ENCODE measurements at places on chromosomes 1 and 21.

DNA sequence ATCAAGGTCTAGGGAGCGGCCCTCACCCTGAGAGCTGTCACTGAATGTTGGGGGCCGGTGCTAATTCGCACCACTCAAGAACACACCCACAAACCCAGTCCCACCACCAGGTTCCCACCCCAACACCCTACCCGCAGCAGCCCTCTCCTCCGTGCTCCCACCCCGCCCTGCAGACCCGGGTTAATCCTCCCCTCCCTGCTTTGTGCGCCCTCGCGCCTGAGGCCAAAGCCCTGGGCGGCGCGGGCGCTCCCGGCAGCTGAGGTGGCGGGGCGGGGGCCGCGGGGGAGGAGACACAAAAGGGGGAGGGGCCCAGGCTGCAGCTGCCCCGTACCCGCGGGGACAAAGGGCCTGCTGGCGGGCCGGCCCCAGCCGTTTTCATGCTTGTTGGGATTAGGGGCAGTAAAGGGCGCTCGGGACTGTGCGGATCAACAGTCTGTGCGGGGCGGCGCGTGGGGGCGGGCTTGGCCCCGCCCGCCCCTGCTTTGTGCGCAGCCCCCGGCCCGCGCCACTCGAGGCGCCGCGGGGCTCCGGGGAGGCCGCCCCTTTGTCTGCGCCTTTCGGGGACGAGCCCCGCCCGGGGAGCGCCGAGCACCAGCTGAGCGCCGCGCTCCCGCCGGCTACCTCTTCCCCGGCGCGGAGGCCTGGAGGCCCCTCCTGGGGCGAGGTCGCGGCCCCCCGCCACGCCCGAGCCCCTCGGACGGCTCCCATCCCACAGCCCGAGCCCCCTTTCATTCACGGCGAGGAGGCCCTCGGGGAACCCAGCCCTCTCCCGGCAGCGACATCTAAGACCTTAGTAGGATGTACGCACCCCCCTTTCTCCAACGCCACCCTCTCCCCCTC lies 10.9 kb downstream of the C1orf216 start:
- no peak for DNase-seq
- no peak overlapping the region for H3K27ac ChIP-seq
- peak overlapping the region; percentile 64 for H3K4me3 ChIP-seq
- H3K4me1 ChIP-seq: no peaks in the 10 kb centered on the region
- no peaks in the 10 kb centered on the region for H3K36me3 ChIP-seq

DNA sequence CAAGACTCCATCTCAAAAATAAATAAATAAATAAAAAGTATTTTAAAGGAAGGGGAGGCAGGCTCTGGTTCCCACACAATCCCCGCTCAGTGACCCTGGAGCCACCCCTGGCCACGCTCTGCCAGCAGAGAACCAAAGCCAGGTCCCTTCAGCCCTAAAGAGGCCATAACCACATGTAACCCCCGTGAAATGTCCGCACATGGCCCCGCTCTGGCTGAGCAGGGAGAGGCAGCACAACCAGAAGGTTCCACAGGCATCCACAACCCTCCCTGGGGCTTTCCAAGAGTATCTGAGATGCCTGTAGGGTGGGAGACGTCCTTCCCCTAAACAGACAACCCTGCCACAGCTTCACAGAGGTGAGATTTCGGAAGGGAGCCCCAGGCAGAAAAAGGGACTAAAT lies 1.4 kb upstream of the ARF1 start:
- H3K4me1 ChIP-seq: peaks cover 37% of the 10 kb centered on the region
- H3K4me3 ChIP-seq: peak overlapping the region; percentile 99
- H3K27ac ChIP-seq: no peak overlapping the region
- H3K27me3 ChIP-seq: no peaks in the 10 kb centered on the region
- H3K36me3 ChIP-seq: no peaks in the 10 kb centered on the region

- H3K27ac ChIP-seq: no peak overlapping the region
- no peaks in the 10 kb centered on the region for H3K4me1 ChIP-seq
- H3K4me3 ChIP-seq: no peak overlapping the region
- DNase-seq: no peak
- no peaks in the 10 kb centered on the region for H3K36me3 ChIP-seq
Observed at GRCh38 chr21:24840287-24840686, 767.0 kb downstream of the MRPL39 start.

DNA sequence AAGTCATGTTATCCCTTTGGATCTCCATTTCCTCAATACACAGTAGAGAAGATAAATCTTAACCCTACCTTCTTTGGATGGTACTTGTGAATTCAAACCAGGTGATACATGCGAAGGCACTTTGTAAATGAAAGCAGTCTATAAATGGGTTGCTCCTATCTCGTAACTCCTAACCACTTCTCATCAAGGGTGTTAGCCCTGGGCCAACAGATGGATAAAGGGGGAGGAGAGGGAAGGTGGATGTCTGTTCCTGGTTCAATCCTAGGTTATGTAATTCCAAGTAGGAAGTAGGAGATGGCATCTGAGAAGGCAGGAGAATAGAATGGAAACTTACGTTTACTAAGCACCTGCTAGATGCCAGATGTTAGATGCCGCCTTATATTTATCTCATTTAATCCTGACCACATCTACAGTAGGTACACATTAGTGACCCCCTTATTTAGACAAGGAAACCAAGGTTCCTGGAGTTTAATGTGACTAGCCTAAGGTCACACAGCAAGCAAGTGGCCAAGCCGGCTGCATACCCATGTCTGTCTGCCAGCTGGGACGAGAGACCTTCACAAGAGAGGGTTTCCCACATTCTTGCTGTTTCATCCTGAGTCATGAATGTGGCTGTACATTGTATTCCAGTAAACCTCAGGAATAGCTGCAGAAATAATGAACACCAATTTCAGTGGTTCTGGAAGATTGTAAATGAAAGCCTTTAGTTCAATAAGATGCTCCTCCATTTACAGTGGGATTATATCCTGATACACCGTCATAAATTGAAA lies 47.7 kb downstream of the ELAVL4 start:
- H3K27ac ChIP-seq: no peak overlapping the region
- H3K27me3 ChIP-seq: no peaks in the 10 kb centered on the region
- no peak overlapping the region for H3K4me3 ChIP-seq
- no peaks in the 10 kb centered on the region for H3K36me3 ChIP-seq

DNA sequence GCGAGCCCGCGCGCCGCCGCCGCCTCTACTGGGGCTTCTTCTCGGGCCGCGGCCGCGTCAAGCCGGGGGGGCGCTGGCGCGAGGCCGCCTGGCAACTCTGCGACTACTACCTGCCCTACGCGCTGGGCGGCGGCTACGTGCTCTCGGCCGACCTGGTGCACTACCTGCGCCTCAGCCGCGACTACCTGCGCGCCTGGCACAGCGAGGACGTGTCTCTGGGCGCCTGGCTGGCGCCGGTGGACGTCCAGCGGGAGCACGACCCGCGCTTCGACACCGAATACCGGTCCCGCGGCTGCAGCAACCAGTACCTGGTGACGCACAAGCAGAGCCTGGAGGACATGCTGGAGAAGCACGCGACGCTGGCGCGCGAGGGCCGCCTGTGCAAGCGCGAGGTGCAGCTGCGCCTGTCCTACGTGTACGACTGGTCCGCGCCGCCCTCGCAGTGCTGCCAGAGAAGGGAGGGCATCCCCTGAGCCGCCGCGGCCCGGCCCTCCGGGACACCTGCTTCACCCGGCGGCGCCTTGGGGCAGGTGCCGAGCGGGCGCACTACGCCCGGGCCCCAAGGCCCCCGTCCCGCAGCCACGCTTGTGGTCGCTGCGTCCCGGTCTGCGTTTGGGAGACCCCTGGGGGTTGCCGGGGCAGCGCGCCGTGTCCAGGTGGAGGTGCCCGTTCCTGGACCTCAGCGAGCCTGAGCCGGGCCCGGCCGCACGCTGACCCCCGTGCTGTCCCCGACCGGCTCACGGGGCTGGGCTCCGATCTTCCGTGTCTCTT lies 944 bp downstream of the B3GALT6 start:
- H3K27ac ChIP-seq: no peak overlapping the region
- peaks cover 33% of the 10 kb centered on the region for H3K4me1 ChIP-seq
- DNase-seq: no peak
- no peaks in the 10 kb centered on the region for H3K27me3 ChIP-seq

GRCh38 chr1:113353580-113353979 lies 36.7 kb upstream of the MAGI3 start:
- no peaks in the 10 kb centered on the region for H3K27me3 ChIP-seq
- H3K4me1 ChIP-seq: no peaks in the 10 kb centered on the region
- H3K27ac ChIP-seq: no peak overlapping the region

- no peak overlapping the region for H3K4me3 ChIP-seq
- peaks cover 21% of the 10 kb centered on the region for H3K4me1 ChIP-seq
- no peak overlapping the region for H3K27ac ChIP-seq
- H3K36me3 ChIP-seq: no peaks in the 10 kb centered on the region
Observed at GRCh38 chr1:211915924-211916323, 85.4 kb upstream of the LPGAT1 start.

DNA sequence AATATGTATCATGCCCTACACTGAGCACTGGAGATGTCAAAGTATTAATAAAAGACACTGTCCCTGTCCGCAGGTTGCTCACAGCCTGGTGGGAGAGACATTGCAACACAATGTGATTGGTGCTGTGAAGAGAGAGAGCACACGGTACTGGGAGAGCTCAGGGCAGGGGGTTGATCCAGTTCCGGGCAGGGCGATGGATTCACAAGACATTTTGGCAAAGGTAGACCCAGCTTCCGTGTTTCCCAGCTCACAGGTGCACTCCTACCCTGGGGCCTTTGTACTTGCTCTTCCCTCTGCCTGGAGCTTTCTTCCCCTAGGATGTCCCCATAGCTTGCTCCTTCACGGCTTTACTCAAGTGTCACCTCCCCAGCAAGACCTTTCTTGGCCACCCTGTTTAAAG lies 1.4 kb downstream of the PLA2G5 start:
- peak overlapping the region; percentile 74 for H3K4me3 ChIP-seq
- no peak overlapping the region for H3K27ac ChIP-seq
- H3K36me3 ChIP-seq: no peaks in the 10 kb centered on the region
- no peak for DNase-seq
- H3K27me3 ChIP-seq: no peaks in the 10 kb centered on the region

- no peak overlapping the region for H3K4me3 ChIP-seq
- no peak for DNase-seq
- no peaks in the 10 kb centered on the region for H3K27me3 ChIP-seq
- H3K4me1 ChIP-seq: no peaks in the 10 kb centered on the region
- H3K27ac ChIP-seq: no peak overlapping the region
Observed at GRCh38 chr1:241715956-241716355, 63.9 kb downstream of the WDR64 start.

DNA sequence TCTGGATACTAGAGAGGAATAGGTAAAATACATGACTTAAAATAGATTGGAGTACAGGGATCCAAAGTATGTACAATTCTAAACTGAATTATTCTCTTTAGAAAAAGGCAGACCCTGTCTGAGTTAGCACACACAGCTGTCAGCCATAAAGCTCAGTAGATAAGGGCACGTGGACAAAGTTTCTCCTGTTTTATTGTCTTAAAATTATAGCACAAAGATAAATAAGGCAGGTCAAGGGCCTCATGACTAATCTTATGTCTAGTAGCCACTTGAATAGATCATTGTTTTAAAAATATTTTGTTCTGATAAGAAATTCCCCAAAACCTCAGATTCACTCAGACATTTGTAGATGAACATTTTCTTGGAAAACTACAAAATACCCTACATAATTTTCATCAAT lies 205.2 kb downstream of the ZP4 start:
- H3K27me3 ChIP-seq: no peaks in the 10 kb centered on the region
- no peak overlapping the region for H3K4me3 ChIP-seq
- H3K4me1 ChIP-seq: no peaks in the 10 kb centered on the region
- no peak for DNase-seq

DNA sequence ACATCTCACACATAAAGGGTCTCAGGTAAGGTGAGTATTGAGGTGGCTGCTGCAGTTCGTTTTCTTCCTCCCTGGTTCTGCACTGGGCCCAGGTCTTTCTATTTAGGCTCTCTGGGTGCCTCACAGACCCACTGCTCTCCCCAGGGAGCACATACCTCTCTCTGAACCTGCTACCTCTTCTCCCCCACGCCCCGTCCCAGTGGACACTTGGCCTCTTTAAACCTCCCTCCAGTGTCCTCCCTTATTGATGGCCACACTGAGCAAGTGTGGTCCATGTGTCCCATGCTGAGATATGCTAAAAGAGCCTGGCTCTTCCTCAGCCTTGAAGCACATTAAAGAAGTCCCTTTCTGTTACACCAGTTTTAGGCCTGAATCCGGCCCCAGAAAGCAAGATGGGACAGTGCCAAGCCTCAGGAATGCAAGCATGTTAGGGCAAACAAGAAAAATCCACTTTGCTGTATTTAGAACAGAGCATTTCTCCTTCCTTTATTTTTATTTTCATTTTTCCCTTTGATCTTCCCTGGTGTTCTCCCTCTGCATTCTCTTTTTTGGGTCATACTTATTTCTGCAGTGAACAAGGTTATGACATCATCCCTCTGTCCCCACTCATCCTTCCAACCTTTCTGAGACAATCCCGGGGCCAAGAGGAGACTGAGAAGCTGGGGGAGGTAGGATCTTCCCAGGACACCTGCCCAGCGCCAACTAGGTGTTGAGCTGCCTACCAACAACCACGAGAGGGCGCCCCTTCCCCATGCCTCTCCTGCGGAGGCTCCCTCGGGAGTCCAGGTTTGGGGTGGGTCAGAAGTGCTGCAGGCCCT lies 5.0 kb upstream of the CHI3L2 start:
- H3K36me3 ChIP-seq: no peaks in the 10 kb centered on the region
- H3K27ac ChIP-seq: no peak overlapping the region
- no peaks in the 10 kb centered on the region for H3K27me3 ChIP-seq
- peak; percentile 33 for DNase-seq
- H3K4me3 ChIP-seq: no peak overlapping the region

GRCh38 chr1:116832932-116833578 lies 76.7 kb upstream of the PTGFRN start:
- no peaks in the 10 kb centered on the region for H3K27me3 ChIP-seq
- H3K4me3 ChIP-seq: no peak overlapping the region
- no peaks in the 10 kb centered on the region for H3K4me1 ChIP-seq
- DNase-seq: no peak
- H3K27ac ChIP-seq: no peak overlapping the region

DNA sequence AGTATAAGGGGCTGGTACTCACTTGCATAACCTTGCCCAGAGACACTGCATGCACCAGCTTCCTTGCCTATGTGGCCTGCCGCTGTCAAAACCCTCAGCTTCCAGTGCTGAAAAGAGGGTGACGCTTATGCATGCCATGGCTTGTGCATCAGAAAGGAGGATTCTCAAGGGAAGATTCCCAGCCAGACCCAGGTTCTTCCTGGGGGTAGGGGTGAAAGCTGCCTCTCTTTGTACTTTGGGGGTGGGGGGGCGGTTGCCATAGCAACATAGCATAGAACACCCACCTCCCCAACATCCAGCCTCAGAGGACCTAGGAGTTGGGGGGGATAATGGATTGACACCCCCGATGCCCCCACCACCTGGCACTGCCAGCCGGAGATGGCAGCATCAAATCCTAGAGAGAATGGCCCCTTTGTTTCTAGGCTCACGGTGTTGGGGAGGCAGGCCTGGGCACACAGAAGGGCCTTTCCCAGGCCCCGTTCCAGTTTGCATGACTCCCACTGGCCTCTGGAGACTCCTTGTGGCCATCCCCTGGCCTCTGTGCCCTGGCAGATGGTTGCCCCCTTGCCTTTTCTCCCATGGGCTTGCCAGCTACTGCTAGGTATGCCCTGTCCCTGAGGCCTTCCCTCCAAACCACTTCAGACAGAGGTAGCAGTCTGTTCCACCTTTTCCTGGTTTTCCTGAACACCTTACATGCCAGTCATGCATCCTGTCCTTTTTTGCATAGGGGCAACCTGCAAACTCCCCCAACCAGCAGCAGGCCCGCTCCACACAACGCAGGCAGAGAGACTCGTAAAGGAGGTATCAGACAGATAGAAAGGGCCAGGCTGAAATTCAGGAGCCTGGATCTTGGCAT lies 44.6 kb downstream of the RHBG start:
- no peak overlapping the region for H3K27ac ChIP-seq
- H3K27me3 ChIP-seq: peaks cover 9% of the 10 kb centered on the region
- H3K36me3 ChIP-seq: no peaks in the 10 kb centered on the region
- no peak for DNase-seq
- no peaks in the 10 kb centered on the region for H3K4me1 ChIP-seq

Measured in thoracic aorta (tissue), 2 donors.